ENCODE measurements at places on chromosomes 12 and 14.
A peak's percentile ranks its signal among the peaks of the same experiment; 100 is the strongest.

- H3K36me3 ChIP-seq = no peaks in the 10 kb centered on the region
- peak overlapping the region; percentile 37 for H3K4me3 ChIP-seq
- H3K4me1 ChIP-seq = no peaks in the 10 kb centered on the region
- no peak overlapping the region for H3K27ac ChIP-seq
- no peak for DNase-seq
- H3K27me3 ChIP-seq = no peaks in the 10 kb centered on the region
Observed at GRCh38 chr14:105167303-105168092, 1.1 kb downstream of the JAG2 start.

DNA sequence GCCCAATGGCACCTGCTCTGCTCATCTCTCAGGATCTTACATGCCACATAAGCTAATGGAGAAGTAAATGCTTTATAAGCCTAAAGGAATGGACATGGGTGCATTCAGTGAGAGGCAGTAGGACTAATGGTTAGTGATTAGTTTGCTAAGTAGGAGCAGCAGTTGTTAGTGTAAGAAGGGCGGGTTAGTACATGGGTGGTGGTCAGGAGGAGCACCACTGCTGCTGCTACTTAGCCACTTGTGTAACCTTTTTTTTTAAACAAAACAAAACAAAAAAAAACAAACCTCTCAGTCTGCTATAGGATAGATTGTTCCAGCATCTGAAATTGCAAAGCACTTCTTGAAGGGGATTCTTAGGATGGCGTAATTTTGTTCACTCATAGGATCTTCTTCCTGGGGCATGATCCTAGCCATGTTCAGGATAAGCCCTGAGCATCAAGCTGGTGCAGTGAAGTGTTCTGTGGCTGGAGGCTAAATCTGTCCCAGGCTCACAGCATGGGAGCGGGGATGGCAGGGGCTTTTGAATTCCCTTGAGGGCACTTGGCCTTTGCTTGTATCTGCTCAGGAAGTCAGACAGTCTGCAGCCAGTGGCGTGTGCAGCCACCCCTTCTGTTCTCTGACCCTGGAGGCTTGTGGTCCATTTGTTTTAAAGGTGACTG, 63.6 kb downstream of the CHST11 start:
- no peak overlapping the region for H3K4me3 ChIP-seq
- H3K4me1 ChIP-seq = peaks cover 46% of the 10 kb centered on the region
- H3K27ac ChIP-seq = no peak overlapping the region
- no peak for DNase-seq
- no peaks in the 10 kb centered on the region for H3K36me3 ChIP-seq

DNA sequence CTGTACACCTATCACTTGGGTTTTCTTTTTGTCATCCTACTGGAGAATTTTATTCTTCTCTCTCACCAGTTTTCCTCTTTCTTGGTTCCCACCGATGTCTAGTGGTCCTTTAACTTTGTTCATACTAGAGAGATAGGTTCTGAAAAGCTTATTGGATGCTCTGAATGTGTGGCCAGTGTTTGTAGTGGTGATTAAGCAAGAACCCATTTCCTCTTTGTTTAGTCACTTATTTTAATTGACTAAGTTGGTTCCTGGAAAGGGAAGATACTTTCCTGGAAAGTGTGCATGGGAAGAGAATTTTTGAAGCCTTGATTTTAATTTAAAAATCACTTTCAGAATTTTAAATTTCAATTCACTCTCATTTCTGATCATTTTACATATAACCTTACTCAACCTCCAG, 127.2 kb downstream of the OTOGL start:
- H3K27me3 ChIP-seq = no peaks in the 10 kb centered on the region
- H3K4me1 ChIP-seq = peaks cover 11% of the 10 kb centered on the region
- no peak for DNase-seq
- H3K27ac ChIP-seq = no peak overlapping the region
- H3K4me3 ChIP-seq = no peak overlapping the region

DNA sequence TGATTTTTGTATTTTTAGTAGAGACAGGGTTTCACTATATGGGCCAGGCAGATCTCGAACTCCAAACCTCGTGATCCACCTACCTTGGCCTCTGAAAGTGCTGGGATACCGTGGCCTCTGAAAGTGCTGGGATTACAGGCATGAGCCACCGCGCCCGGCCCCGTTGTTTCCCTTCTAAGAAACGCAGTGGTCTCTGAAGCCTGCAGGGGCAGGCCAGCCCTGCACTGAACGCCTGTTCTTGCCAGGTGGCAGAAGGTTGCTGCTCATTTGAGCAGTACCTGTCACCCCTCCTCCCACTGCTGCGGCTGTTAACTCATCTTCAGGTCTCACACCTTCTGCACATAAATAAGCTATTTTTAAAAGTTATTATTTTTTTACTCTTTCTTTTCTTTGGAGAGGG, 24.3 kb downstream of the GPRC5A start:
- no peak for DNase-seq
- peaks cover 17% of the 10 kb centered on the region for H3K4me1 ChIP-seq
- H3K4me3 ChIP-seq = no peak overlapping the region
- no peak overlapping the region for H3K27ac ChIP-seq
